ENCODE measurements at places on chromosomes 3 and 15. TPM values are rescaled to one million over a fixed set of nuclear protein-coding genes. Genes with fewer than 3 reads are reported as not detected.

Gene MKRN2OS
- total RNA-seq, result not detected

Gene SCAANT1
- total RNA-seq, result not detected

DNA sequence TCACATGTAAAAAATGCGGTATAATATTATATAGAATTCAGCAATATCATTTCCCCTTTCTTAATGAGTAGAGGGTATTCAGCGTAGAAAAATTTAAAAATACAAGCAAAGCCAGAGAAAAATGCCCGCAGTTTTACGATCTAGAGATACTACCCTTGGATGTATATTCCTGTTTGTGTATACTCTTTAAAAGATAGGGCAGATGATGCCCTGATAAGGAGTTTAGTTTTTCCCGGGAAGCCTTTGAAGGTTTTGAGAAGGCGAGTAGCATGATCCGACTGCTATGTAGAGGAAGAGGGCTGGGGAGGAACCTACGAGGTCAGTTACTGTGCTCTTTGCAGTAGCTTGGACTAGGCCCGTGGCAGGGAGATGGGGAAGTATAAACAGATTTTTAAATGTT lies 1.2 kb downstream of the YEATS2 start:
- no peak for DNase-seq
- peak overlapping the region; percentile 93 for H3K4me3 ChIP-seq
- H3K27me3 ChIP-seq, result no peaks in the 10 kb centered on the region
- H3K4me1 ChIP-seq, result peaks cover 43% of the 10 kb centered on the region
- peak overlapping the region; percentile 97 for H3K27ac ChIP-seq

Gene PLD1
- 0.44 TPM for total RNA-seq

DNA sequence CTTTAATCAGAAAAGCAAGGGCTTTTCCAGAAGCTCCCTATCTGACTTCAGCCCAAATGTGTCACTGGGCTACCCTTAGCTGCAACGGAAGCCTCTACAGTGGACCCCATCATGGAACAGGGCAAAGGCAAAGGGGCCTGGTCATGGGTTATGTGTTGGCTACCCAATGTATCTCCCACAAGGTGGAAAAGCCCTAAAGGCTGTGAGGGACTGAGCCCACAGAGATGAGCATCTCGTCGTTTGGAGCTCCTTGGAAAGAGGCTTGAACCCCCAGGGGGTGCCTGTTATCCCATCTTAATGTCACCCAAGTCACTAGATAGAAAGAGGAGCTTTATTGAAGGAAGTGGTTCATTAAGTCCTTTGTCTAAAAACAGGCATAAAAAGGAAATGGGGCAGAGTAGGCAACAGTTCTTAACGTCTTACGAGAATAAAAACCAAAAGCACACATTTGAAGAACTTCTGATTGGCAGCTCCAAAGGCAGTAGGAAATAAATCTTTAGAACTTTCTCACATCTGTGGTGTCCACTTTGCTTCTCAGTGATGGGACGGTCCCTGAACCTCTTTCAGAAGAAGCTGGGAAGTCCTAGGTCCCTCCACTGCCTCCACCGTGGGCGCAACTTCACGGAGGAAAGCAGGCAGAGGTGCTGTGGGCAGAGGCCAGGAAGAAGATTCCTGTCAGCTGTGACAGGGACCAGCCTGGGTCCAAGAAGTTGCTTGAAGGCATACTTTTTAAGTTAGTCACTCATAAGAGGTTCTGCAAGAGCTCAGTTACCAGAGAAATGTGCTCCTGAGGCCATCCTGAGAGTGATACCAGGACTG lies 93.7 kb downstream of the MYLK start:
- no peak overlapping the region for H3K4me3 ChIP-seq
- H3K36me3 ChIP-seq, result no peaks in the 10 kb centered on the region
- DNase-seq, result no peak
